HCT116 (cell line): ENCODE measurements at places on chromosomes 2 and 18.

GRCh38 chr2:109017017-109017416 lies 28.0 kb upstream of the EDAR start:
- no peak for DNase-seq

DNA sequence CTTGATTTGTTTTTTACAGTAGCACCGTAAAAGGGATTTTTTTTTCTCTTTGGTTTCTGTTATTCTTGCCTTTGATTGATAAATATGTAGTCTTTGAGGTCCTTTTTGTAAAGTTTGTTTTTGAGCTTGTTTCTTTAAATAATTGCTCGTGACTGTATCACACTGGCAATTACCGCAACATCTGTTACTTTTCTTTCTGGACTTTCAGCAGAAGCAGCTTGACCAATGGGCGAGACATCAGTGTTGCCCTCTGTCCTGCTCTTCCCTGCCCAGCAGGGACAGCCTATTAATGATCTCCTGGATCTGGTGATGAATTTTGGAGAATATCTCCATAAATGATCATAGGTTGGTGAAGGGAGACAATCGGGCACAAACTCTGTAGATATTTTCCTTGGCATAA lies 74.9 kb downstream of the TDRD15 start:
- no peak for DNase-seq

GRCh38 chr18:23833714-23834113 lies 144.5 kb downstream of the LAMA3 start:
- DNase-seq = no peak

- no peak for DNase-seq
Measured at GRCh38 chr2:74944987-74945787, 13.3 kb upstream of the POLE4 start.

- DNase-seq = no peak
Measured at GRCh38 chr2:28444956-28445355, 50.9 kb upstream of the PLB1 start.

DNA sequence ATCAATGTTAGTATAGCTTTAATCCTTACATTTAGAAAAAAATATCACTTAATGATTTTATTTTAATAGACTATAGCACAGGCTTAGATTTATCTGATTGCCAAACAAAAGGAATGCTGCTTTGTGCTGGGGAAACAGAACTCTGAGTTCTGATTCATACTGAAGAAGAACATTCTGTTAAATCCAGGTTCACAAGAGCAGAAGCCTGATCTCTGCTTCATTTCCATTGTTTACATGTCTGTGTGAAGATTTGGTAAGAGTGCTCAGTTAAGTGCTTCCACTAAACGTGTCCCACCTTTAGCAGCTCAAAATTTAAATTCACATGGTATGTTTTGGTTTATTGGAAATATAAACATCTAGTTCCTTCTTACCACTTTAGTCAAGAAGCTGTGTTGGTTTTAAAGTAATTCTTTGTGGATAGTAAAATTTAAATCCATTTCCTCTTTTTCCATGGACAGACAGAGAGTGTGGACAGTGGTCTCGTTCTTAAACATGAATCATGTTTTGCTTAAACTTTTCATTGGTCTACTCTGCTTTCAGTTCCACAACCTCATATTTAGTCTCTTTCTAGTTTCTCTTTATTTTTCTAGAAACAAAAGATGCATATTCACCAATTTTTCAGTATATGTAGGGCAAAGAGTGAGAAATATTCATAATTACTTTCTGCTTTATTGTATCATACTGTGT lies 59.1 kb downstream of the NYAP2 start:
- DNase-seq = no peak

- DNase-seq = peak; percentile 43
Measured at GRCh38 chr2:10434886-10435819, 13.0 kb downstream of the ODC1 start.

DNA sequence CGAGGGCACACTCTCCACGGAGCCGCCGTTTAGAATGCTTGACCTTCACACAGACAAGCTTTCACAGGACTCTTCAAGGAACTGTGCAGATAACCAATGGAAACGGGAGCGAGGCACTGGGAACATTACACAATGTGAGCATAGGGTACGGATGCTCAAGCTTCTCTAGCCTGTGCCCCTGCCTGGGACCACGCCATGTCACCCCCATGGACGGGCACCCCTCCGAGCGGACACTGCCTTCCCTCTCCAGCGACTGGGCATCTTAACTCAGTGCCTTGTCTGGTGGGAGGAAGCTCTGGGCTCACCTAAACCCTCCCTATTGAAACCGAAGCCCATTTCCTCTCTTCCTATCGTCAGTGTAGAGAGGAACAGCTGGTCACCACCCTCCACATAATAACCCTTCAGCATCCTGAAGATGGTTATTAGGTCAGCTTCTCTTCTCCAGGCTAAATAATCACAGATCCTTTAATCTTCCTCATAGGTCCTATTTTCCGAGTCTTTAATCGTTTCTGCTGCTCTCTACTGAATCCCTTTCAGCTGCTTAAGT lies 626.7 kb downstream of the GALR1 start:
- no peak for DNase-seq

GRCh38 chr2:239791526-239792404 lies 233.4 kb downstream of the NDUFA10 start:
- DNase-seq = no peak

GRCh38 chr18:76522122-76522503 lies 27.1 kb upstream of the ZNF516 start:
- DNase-seq = no peak

DNA sequence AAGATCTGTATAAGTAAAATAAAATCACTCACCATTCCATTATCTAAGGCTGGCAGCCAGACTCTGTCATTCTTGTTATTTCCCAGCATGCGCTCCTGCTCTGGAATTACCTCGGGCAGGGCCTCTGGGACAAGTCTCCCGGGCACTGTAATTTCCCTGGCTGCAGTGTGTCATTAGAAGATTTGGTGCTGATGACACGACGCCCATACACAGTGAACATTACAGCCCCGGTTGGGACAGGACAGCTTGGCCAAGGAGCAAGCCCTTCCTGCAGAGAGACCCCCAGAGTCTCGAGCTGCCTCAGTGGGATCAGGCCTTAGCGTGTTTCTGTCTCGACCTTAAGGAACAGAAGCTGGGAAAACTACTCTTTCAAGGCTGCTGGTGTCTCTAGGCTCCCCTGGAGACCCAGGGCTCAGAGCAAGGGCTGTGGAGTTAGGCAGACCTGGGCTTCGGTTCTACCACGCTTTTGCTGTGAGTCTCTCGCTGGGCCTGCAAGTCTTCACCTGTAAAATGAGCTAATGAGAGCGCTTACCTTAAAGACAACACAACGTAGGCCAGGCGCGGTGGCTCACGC lies 39.7 kb downstream of the SMAD7 start:
- no peak for DNase-seq

DNA sequence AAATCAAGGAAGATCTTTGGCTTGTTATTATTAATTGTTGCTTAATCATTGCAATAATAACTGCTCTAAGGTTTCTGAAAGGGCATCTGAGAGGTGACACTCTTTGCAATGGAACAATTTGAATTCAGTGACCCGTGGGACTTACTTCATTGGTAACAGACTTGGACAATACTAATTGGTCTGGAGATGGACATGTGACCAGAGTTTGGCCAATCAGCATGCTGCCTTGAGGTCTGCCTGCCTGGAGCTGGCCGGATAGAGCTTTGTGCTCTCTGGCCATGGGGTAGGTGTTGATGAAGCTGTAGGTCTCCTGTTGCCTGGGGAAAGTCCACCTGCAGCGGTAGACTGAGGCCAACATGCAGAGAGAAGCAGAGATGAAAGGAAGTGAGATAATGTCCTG lies 24.0 kb upstream of the VPS4B start:
- DNase-seq = no peak

GRCh38 chr2:112904883-112905282 lies 6.1 kb upstream of the IL37 start:
- no peak for DNase-seq

- DNase-seq = no peak
Measured at GRCh38 chr2:144376926-144377325, 143.0 kb downstream of the ZEB2 start.

DNA sequence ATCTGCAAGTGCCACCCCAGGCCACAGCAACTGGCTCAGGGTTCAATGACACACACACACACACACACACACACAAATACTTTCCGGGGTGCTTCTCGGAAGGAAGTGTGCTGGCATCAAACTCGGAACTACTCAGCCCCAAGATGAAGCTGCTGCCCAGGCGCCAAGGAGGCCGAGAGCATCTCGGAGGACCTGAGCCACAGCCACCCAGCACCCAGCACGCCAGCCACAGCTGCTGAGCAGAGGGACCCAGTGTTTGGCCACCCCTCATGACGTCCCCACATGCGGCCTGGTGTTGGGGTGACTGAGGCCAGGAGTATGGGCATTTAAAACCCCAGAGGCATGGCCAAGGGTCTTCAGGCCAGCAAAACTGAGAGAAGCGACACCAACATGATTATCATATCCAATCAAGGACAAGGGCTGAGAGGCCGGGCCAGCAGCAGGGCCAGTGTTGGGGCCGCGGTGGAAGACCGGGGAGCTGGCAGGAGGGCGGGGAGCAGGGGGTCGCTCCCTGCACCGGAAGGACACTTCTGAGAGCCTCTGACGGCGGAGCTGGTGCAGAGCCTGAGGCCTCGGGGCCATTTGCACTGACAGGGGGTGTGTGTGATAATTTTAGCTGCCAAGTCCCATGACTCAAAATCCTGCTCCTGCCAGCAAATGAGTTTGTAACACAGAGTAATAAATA lies 61.8 kb downstream of the BIN1 start:
- no peak for DNase-seq
